A549 treated with AZD2906 at 1 μM for 4 hours (cell line): ENCODE measurements at places on chromosomes 5 and 9. TPM values are rescaled to one million over a fixed set of nuclear protein-coding genes. Genes with fewer than 3 reads are reported as not detected.

UAP1L1 gene
- 8.9 to 14.8 TPM (median 10.9 TPM) in 5 replicates for total RNA-seq

OR1Q1 gene
- 0.07 TPM in 1 of 5 replicates, not detected in the others for total RNA-seq

LCN12 gene
- total RNA-seq = 0.58 to 2.4 TPM (median 1.5 TPM) in 5 replicates

CCNO gene
- total RNA-seq = 4.5 to 8.1 TPM (median 7.5 TPM) in 5 replicates

TCERG1 gene
- 36.1 to 47.5 TPM (median 42.3 TPM) in 5 replicates for total RNA-seq
